SK-N-DZ (cell line): ENCODE measurements at places on chromosomes 7 and 10.

DNA sequence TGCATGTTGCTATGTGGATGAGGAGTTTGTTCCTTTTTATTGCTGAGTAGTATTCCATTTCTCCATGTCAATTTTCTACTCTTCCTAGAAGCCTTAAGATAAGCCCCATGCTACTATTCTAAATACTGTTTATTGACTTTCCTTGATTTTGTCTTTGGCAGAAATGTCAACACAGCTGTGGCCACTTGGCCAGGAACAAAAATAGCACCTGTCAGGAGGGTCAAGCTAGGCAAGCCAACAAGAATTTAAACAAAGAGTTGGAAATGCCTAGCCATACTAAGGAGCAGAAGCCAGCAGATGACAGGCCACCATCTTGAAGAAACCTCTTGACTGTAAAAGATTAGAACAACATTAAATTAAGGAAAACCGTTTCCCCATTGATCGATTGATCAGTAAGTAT lies 34.7 kb downstream of the JAZF1 start:
- no peak for DNase-seq

DNA sequence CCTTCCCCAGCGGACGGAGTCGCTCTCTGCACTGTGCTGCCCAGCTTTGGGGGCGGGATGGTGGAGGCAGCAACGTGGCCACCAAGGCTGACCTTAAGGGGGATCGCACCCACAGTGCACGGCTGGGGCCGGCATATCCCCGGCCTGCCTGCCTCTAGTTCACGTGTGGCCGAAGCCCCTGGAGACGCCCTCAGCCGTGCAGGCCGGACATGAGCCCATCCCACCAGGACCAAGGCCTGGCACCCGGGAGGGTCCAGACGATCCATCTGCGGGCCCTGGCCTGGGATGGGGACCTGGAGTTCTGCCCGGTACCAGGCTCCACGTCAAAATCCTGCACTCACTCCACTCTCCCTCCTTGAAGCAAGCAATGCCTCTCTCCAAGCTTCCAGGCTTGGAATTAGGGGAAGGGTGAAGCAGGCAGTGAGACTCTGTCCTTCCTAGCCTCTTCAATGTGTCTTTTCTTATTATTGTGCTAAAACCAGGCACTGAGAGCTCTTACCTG lies 520.8 kb downstream of the REEP3 start:
- no peak for DNase-seq

GRCh38 chr10:930625-931325 lies 730 bp downstream of the LARP4B start:
- peak; percentile 32 for DNase-seq

DNA sequence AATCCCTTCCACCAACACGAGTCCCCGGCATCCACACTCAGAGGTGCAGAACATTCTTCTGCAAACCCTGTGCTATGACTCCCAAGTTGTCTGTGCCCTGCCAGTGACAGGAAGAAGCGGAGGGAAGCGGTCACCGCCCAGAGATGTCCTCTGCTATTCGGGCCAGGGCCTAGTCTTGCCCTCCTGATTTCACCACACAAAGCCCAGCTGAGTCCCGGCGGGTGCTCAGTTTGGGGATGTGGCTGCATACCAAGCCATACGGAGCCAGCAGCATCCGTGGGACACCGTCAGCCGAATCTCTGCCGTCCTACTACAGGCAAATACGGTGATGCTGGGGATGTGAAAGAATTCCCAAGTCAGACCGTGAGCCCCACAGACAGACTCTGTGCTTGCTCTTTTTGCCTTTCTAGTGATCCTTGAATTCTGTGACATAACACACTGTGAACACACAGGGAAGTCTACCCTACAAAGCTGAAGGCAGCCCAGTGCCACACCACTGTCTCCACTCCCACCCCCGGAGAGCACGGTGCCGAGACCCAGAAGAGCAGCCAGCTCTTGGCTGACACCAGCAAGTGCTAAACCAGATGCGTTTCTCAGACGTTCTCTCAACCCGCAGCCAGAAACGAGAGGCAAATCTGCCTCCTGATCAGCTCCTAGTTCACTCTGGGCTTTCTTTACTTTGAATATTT lies 2.0 kb downstream of the STK32C start:
- no peak for DNase-seq
